CD8-positive, alpha-beta T cell (primary cell): ENCODE measurements at places on chromosomes 7 and 10.

GRCh38 chr7:32579776-32580175 lies 84.5 kb downstream of the AVL9 start:
- DNase-seq, result no peak

DNA sequence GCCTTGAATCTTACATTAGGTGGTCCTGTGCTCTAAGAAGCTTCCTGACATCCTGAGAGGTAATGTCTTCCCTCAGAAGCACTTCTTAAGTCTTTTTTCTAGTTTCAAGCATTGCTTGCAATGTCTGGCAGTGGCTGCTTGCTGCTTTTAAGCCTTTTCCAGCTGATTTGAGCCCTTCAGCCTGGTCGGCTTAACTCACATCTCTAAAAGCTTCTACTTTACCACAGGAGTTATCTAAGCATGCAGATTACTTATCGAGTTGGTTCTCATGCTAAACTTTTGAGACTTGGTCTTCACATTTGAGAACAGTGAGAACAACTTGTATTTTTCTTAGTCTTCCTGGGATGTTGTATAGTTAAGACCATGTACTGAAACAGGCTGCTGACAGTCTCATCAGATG lies 3.9 kb downstream of the LRMDA start:
- no peak for DNase-seq

DNA sequence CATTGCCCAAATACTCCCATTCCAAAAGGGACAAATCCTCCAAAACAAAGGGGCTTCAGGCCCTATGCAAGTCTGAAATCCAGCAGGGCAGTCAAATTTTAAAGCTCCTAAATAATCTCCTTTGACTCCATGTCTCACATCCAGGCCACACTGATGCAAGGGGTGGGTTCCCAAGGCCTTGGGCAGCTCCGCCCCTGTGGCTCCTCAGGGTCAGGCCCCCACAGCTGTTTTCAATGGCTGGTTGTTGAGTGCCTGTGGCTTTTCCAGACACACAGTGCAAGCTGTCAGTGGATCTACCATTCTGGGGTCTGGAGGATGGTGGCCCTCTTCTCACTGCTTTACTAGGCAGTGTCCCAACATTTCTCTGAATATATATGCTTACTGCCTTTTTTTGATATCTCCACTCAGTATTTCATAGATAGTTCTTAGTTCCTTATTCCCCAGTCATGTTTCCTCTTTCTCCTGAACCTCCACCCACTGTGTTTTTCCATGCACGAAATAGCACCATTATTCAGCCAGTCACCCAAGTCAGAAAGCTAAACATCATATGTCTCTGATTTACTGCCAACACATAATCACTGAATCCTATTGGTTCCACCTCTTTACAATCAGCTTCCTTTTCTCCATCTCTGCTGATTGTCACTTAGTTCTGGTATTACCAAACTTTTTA lies 172.6 kb upstream of the CACNA2D1 start:
- no peak for DNase-seq

DNA sequence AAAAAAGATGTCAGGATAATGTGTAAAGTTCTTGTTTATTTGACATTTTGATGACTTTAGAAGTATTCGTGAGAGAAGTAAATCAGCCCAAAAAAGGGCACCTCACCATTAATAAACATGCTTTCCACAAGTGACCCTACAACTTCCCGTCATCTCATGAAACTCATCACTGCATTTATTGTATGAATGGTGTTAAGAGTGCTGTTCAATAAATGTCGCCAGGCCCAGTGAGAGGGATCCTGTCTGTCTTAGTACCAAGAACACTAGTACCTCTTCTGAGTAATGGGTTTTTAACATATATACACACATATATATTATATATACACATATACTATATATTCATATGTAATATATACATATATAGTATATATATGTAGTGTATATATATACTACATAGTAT lies 61.9 kb downstream of the TMEM26 start:
- DNase-seq, result no peak

- no peak for DNase-seq
Observed at GRCh38 chr7:112981966-112982365, 104.7 kb downstream of the GPR85 start.

DNA sequence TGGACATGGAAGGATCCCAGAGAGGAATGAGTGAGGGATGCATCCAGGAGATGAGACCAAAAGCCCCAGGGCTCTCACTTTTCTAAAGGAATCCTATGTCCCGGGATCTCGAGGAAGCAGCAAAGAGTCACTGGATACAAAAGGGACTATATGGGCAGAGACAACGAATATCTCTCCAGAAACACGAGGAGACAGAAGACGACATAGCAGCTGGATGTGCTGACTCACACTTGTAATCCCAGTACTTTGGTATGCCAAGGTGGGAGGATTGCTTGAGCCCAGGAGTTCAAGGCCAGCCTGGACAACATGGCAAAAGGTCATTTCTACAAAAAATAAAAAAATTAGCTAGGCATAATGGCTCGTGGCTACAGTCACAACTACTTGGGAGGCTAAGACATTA lies 24.7 kb upstream of the MSMB start:
- no peak for DNase-seq

GRCh38 chr7:43461349-43462024 lies 121.4 kb upstream of the STK17A start:
- DNase-seq, result no peak
